ENCODE measurements at places on chromosomes 2 and 18.

GRCh38 chr2:204900910-204901309 is 355.6 kb downstream of the PARD3B start:
- no peak for DNase-seq

GRCh38 chr2:161947406-161947805 is 126.6 kb downstream of the DPP4 start:
- no peak for DNase-seq

DNA sequence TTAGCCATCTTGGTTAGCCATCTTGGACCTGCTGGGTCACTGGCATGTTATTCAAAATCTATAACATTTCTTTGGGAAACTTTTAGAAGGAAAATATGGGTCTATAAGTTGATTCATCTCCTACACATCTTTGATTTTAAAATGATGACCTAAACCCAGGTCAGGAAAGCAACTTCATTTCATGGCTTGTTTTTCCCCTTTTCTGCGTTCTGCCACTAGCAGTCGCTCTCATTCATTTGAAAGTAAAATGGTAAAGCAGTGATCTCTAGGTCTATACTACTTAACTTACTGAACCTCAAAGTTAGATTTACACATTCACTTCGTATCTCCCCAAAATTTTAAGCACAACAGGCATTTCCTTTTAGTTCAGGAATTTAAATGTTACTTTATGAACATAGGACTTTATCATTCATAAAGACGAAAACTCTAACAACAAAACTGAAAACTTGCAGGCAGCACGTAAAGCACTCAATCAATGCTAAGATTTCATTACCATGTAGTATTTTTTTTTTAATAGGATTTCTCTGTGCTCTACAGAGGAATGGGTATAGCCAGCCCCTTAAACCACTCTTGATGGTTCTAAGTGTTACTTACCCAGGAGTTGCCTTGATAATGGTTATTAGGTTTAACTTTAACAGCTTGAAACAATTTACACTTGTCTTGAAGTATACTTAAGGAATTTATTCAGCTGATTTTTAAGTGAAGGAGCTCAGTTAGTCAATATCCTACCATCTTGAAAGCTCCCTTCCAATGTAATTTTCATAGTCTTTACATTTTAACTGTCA is 62.5 kb downstream of the GORASP2 start:
- no peak for DNase-seq

DNA sequence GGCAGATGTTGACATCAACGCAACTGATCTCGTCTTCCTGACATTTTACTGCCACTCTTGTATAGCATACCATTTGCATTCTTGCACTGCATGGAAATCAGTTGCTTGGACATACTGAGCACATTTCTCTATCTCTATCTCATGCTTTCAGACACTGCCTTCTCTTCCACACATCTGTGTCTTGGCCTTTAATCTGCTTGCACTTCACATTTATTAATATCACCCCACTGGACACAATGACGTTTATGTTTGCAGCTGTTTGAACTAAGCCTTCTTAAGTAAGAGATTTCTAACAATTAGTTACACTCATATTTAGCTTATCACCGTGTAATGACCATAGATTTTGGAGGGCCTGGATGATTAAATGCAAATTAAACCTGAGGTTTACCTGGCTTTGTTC is 229.8 kb upstream of the CDH19 start:
- DNase-seq: no peak

- DNase-seq: no peak
These were observed 10.4 kb upstream of the DOCK10 start for GRCh38 chr2:225052703-225053102.

DNA sequence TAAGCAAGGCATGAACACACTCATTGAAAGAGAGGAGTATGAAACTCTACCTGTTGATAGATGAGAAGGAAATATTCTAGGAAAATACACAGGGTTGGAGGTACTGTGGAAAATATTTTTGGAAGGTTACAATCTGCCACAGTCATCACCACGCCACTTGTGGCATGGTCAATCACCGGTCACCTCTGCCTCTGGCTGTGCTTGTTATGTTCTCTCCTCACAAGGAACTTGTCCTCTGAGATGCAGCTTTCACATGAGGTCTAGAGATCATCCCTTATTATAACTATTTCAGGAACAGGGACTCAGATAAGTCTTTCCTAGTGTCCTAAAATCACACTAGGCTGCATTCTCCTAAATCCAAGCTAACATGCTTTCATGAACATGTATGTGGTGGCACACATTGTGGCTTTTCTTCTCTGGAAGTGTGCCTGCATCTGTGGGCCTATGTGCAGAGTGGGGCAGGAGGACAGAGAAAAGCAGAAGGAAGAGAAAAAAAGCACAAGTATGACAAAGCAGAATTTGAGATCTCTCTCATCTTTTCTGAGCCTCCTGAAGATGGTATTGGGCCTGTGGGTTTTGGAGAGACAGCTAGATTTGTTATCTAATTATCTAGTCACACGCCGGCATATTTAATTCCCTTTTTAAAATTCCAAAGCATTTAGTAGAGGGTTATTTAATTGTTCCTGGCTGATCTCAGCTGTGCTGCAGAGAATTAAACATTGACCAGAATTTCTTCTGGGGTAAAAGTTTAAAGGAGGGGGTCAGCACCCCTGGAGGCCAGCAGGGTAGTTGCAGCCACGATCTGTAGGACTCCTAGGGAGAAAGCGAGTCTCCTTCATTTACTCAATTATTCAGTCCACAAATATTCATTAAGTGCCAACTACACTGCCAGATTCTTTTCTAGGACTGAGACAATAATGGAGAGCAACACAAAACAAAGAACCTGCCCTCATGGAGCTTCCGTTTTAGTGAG is 294.6 kb downstream of the RDH14 start:
- no peak for DNase-seq

Measured in posterior cingulate gyrus (tissue), 11 donors.